ENCODE measurements at places on chromosomes 12 and 14.

GRCh38 chr12:5247144-5247543 is 184.8 kb upstream of the NTF3 start:
- no peak for DNase-seq

GRCh38 chr12:47949441-47950341 is 13.7 kb upstream of the TMEM106C start:
- DNase-seq: peak; percentile 27

DNA sequence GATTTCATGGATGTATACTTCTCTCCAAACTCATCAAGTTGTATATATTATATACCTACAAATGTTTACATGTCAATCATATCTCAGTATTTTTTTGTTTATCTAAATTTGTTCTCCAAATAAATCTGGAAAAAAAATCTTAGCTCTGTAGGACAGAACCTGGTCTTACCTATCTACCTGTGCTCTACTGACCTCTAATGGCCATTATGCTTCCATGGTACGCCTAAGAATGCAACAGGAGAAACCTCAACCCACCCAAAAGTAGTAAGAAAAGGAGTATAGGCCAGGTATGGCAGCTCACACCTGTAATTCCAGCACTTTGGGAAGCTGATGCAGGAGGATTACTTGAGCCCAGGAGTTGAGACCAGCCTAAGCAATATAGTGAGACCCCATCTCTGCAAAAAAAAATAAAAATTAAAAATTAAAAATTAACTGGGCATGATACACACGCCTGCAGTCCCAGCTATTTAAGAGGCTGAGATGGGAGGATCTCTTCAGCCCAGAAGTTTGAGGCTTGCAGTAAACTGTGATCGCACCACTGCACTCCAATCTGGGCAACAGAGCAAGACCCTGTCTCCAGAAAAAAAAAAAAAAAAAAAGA is 8.7 kb downstream of the OR11H4 start:
- DNase-seq: no peak

DNA sequence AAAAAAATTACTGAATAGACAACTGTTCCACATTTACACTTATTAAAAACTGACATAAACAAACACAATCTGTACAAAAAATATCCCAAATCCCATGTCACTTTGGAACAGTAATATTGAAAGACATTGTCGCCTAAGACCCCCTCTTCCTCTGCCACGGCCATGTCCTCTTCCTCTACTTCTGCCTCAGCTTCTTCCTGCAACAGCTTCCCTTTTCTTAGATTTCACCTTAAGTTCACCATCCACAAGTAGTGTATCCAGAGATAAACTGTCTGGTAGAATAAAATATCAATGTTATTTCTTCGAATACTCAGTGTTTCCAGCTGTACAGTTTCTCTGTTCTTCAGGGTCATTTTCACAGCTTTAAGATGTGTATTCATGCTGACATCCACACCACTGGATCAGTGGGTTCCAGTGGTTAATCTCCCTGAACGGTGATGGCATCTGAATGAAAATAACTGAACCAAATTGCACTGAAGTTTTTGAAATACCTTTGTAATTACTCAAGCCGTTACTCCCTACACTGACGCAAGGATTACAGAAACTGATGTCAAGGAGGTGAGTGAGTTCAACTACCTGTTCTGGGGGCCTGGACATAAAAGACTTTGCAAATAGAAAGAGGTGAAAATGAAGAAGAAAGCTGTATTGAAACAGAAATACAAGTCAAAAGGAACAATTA is 208.5 kb downstream of the C12orf50 start:
- DNase-seq: no peak

DNA sequence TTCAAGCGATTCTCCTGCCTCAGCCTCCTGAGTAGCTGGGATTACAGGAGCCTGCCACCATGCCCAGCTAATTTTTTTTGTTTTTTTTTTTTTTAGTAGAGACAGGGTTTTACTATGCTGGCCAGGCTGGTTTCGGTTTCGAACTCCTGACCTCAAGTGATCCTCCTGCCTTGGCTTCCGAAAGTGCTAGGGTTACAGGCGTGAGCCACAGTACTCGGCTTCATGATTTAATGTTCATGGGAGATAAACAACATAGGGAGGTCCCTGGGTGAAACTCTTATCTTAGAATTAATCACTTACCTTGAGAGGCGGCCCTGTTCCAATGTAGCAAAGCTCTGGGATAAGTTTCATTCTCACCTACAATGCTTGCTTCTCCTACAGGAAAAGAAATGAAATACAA is 48.3 kb downstream of the SEL1L start:
- DNase-seq: no peak

GRCh38 chr12:3795492-3796133 is 42.7 kb upstream of the CRACR2A start:
- DNase-seq: no peak

DNA sequence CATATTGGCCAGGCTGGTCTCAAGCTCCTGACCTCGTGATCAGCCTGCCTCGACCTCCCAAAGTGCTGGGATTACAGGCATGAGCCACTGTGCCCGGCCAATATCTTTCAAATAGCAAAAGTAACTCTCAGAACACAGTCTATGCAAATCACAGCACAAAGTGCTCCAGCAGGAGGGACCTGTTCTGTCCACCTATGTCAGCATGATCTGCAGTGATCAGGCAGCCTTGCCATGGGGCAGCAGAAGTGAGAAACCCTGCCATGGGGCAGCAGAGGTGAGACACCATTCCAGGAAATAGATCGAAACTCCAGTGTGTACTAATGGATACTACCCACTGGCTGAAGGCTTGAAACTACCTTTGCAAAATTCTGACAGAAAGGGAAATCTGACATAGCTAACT is 78.5 kb upstream of the EIF5 start:
- DNase-seq: no peak

- DNase-seq: no peak
Measured at GRCh38 chr14:85115921-85116320, 414.0 kb upstream of the FLRT2 start.

DNA sequence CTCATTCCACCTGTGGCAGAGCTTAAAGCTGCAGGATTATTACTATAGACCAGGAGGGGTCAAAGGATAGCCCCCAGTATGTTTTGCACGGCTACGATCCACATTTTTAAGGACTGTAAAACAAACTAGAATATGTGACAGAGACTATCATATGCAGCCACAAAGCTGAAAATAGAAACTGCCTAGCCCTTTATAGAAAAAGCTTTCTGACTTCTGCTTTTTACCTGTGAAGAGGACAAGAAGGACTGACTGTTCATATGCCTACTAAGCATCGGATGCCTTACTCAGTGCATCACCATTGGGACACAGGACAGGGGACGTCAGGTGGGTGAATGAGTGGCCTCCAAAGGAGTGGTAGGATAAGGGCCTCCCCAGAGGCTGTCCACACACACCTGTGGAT is 29.8 kb downstream of the SPTB start:
- no peak for DNase-seq

- no peak for DNase-seq
Measured at GRCh38 chr12:92199819-92200576, 54.4 kb upstream of the BTG1 start.

- no peak for DNase-seq
Measured at GRCh38 chr12:43836475-43836989, 651 bp downstream of the TMEM117 start.

DNA sequence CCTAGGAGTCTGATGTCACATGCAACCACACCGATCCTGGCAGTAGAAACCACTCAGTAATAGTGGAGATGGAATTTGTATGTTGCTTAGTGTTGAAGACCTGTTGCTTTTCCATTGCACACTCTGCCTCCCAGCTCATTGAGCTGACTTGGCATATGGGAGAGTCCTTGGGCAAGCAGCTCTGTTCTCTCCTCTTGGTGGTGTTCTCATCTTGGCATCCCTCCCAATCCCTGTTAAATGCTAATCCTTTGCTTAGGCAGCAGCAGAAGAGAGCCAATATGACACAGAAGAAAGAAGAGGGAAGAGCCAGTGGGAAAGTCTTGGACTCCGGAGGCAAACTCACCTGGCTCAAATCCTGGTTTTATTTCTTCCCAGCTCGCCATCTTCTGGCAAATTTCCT is 178.0 kb upstream of the CAND1 start:
- no peak for DNase-seq

- DNase-seq: no peak
Measured at GRCh38 chr14:90274808-90275457, 18.6 kb downstream of the PSMC1 start.

- no peak for DNase-seq
Measured at GRCh38 chr12:67681941-67682620, 33.5 kb downstream of the DYRK2 start.

All from activated T-helper 1 cell treated with anti-CD3 and anti-CD28 coated beads, Interleukin-2, amount 50 U/mL, for 16 hours (primary cell).